Left ventricle myocardium superior (tissue), 1 donor: ENCODE measurements at places on chromosomes 5 and 9.

GRCh38 chr5:148808864-148809642, 17.4 kb upstream of the ADRB2 start:
- DNase-seq = peak; percentile 51

DNA sequence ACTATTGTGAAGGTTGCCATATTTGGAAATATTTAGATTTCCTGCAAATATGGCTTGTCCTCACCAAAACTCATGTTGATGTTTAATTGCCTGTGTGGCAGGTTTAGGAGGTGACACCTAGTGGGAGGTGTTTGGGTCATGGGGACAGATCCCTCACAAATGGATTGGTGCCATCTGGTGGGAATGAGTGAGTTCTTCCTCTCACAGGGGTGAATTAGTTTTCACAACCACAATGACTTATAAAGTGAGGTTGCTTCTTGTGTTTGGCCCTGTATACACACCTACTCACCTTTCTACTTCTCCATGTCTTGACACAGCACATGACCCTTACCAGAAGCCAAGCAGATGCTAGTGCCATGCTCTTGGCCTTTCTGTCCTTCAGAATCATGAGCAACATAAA, 41.1 kb downstream of the ISOC1 start:
- no peak for DNase-seq

DNA sequence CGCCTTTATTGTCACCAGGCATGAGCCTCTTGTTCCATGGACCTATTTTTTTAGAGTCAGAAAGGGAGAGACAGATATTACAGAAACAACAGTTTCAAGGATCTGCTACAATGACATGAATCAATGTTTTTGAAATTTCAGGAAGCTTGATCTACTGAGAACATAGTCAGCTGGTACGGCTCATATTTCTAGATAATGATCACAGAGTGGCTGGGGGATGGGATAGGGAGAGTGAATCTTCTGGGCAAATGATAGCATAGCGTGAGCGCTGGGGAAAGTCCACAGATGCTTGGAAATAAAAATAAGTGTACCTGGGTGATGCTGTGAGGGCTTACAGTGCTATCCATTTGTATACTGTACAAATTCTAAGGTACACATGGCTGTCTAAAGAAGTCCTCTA, 340.4 kb downstream of the EBF1 start:
- DNase-seq = no peak

DNA sequence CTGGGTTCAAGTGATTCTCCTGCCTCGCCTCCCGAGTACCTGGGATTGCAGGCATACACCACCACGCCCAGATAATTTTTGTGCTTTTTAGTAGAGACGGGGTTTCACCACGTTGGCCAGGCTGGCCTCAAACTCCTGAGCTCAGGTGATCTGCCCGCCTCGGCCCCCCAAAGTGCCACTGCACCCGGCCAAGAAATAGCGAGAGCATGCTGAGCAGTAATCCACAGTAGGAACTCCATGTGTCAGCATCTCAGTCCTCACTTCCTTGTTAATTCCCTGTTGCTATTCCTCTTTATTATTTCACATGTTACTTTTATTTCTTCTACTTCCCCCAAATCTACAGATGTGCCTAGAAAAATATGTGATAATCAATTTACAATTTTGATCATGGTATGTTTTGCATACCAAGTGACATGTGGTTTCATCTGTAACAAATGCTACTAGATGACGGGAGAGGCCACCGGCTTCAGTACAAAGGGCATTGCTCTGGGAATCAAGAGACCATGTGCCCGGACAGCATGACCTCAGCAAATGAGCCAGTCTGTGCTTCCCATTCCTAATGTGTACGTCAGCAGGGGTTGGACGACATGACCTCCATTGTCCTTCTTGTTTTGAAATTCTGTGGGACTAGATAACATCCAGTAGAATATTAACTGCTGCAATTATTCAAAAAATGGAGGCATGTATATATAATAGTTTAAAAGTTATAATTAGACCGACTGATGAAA, 61.6 kb downstream of the FNBP1 start:
- DNase-seq = peak; percentile 42

GRCh38 chr5:54385994-54386393, 69.5 kb upstream of the HSPB3 start:
- no peak for DNase-seq

- peak; percentile 36 for DNase-seq
These were observed 697 bp downstream of the SLC1A1 start for GRCh38 chr9:4490705-4491625.

GRCh38 chr5:102866237-102866600, 111.1 kb downstream of the PAM start:
- no peak for DNase-seq

DNA sequence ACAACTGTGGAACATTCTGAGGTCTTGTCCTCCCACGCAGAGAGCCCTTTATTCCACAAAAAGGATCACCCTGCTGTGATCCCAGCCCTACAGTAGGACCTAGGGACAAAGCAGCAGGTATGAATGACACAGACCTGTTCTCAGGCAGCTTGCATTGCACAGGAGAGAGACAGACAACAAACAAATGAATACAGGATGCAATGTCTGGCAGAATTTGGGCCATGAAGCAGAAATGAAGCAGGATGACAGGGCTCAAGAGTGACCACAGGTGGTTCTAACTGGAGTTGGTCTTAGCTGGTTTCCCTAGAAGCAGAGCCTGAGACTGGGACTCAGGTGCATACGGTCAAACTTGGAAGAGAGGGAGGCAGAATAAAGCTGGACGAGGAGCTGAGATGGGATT, 388.8 kb downstream of the CDK5RAP2 start:
- DNase-seq = no peak

GRCh38 chr9:108867116-108867515, 5.0 kb downstream of the ACTL7A start:
- no peak for DNase-seq

- no peak for DNase-seq
These were observed 30.1 kb upstream of the CNOT6 start for GRCh38 chr5:180463916-180464602.

GRCh38 chr9:9170439-9171134, 1371.0 kb upstream of the DMAC1 start:
- no peak for DNase-seq

DNA sequence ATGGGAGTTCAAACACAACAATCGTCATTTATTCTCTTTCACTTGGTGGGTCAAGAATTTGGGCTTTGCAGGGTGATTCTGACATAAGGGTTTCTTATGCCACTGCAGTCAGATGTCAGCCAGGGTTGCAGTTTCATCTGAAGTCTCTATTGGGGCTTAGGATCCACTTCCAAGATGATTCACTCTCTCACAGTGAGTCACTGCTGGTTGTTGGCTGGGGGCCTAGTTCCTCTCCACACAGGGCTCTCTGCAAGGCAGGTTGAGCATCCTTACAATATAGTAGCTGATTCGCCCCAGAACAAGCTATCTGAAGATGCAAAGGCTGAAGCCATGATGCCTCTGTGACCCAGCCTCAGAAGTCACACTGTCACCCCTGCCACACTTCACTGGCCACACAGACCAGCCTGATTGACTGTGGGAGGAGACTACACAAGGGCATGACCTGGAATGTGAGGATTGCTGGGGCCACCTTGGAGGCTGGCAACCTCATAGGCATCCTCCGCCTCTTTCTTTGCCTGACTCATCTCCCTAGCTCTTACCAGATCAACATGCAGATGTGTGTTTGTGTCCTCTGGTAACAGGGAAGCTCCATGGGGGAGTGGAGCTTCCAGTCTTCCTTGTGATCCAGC, 4.5 kb upstream of the CARD19 start:
- no peak for DNase-seq

- DNase-seq = peak; percentile 40
These were observed at the start of gene PPP2R2B for GRCh38 chr5:146878476-146879172. TSS of gene PPP2R2B (minus strand) at chr5:146878757.

- no peak for DNase-seq
These were observed 245.9 kb downstream of the SH3GL2 start for GRCh38 chr9:17824616-17825264.

- DNase-seq = no peak
These were observed 16.4 kb downstream of the SLC6A7 start for GRCh38 chr5:150206098-150206778.

- DNase-seq = no peak
These were observed 48.2 kb downstream of the KIF2A start for GRCh38 chr5:62354028-62354874.

DNA sequence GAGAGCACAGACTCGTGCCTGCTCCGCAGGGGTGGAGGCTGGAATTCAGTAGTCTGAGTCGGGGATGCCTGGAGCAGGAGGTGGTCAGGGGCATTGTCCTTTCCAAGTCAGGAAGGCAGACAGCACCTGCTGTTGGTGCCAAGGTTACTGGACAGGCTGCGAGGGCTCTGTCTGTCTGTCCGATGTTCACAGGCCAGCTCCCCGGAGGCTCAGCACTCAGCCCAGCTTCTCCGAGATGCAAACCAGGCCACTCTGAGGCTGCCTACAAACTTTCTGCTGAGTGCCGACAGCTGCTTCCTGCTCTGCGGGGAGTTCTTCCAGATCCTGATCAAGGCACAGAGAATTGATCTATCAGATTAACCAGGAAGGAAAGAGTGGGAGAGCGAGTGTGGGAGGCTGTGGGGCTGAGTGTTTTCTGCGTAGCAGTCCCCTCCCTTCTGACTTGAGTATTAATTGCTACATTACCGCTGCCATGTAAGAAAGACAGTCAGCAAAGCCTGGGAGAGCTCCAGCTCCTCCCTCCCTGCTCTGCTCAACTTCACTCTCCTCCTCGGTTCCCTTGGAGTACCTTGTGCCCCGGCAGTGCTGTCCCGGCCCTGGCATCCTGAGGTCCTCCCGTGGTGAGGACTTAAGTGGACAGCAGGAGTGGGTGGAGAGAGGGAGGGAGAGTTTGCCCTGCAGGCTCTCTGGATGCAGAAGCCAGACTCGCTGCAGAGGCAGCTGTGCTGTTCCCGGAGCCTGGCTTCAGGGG, 36.0 kb downstream of the KCNMB1 start:
- DNase-seq = peak; percentile 57

- no peak for DNase-seq
These were observed 107.3 kb upstream of the TBC1D2 start for GRCh38 chr9:98362624-98363252.

DNA sequence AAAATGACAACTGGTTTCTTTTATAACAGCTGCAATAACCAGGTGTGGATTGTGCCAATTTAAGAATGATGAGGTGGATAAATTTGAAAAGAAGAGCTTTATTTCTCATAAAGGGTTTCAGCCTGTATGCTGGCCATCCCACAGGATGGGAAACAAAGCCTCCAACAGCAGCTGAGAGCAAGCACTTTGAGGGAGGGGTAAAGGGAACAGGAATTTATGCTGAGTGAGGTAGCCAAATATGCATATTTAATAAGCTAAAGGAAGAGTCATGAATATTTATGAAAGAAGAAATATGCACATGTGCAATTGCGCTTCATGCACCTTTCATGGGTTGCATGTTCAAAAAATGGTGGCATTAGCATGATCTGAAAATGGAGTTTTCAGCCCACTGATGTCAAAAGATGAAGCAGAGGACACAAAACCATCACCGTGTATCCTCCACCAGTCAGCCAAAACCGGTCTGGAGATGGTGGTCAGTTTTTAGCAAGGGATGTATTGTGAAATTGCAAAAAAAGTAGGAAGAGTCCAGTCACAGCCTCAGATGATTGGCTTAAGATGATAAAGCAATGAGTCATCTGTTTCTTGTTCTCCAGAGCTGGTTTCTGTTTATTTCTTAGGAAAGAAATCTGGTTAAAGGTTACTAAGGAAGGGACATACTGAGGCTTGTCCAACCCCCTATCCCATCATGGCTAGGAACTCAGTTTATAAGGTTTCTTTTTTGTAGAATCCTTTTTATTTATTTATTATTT, 47.9 kb downstream of the DEPDC1B start:
- no peak for DNase-seq

- DNase-seq = no peak
These were observed 643 bp downstream of the PLEKHG4B start for GRCh38 chr5:92401-93220.

DNA sequence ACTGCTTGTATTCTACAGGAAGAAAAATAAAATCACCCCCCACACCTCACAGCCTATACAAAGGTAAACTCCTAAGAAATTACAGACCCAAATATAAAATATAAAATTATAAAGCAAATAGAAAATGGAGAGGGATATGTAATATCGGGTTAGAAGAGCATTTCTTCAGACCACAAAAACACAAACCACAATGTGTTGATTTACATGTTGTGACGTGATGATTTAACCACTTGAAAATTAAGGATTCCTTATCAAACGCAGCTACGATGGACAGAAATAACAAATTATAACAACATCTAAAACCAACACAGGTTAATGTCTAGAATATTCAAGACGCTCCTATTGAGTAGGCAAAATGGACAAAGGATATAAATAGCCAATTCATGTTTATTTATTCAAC, 26.3 kb downstream of the SSBP2 start:
- DNase-seq = no peak

DNA sequence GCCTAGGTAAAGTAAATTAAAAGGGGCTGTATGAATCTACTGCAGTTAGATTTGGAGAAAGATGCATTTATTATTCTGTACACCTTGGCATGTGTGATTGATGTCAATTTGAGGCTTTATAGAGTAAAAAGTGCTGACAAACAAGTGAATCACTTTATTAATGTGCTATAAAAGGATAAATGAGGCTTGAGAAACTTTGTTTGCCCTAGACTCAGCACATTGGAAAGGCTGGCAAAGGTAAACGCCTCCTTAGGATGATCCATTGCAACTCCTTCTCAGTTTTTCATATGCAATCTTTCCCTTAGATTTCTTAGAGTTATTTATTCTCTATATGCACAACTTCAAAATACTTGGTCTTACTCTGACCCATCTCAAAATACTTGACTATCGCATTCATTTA, 369.0 kb downstream of the HINT1 start:
- DNase-seq = no peak

GRCh38 chr5:101102506-101102905, 199.4 kb upstream of the ST8SIA4 start:
- DNase-seq = no peak

DNA sequence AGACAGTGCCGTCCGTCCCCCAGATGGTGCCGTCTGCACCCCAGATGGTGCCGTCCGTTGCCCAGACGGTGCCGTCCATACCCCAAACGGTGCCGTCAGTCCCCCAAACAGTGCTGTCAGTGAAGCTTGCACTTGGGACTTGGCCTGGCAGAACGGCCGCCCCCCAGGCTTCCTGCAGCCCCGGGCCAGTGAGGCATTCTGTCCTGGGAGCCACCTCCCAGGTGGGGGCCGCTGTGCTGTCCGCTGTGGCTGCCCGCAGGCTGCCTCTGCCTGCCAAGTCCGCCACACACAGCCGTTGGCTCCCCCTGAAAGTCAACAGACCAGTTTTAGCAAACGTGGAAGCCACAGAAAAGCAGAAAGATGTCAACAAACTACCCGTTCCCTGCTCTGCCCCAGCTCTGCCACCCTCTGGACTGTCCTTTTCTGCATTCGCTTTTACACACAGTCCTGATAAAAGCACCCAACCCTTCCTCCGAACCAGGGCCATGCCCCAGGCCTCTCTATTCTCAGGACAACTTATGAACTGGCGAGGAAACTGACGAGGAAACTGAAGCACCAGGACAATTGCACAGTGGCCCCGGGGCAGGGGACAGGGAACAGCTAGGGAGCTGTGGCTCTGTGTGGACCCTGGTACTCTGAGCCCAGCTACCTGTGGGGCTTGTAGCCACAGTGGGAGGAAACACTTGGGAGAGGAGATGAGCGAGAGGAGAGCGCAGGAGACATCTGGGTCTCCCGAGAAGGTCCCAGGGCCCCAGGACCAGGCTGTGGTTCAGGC, 39.6 kb upstream of the RXRA start:
- no peak for DNase-seq

- no peak for DNase-seq
These were observed 51.6 kb downstream of the DCAF10 start for GRCh38 chr9:37852222-37852621.
